SK-N-SH (cell line): ENCODE measurements at places on chromosomes 2 and 18. TPM values are rescaled to one million over a fixed set of nuclear protein-coding genes. Genes with fewer than 3 reads are reported as not detected.

GRCh38 chr2:3730646-3731045 lies 27.3 kb downstream of the DCDC2C start:
- no peak for DNase-seq
- H3K36me3 ChIP-seq = no peaks in the 10 kb centered on the region
- no peaks in the 10 kb centered on the region for H3K27me3 ChIP-seq
- H3K4me3 ChIP-seq = no peak overlapping the region

DNA sequence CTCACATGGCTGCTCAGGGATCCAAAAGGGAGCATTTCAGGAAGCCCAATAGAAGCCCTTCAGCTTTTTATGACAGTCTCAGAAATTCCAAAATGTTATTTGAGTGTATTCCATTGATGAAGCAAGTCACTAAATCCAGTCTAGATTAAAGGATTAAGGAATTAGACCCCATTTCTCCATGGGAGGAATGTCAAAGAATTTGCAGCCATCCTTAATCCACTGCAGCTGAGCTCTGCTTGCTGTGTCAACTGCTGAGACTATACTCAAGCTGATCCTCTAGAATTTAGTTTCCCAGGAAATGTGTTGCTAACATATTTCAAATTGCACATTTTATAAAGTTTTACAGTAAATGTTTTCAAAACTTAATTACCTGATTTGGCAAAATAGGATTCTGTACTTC lies 28.4 kb upstream of the C2orf69 start:
- H3K27me3 ChIP-seq = no peaks in the 10 kb centered on the region
- H3K27ac ChIP-seq = no peak overlapping the region
- H3K4me1 ChIP-seq = no peaks in the 10 kb centered on the region
- no peak overlapping the region for H3K4me3 ChIP-seq
- no peaks in the 10 kb centered on the region for H3K36me3 ChIP-seq

DNA sequence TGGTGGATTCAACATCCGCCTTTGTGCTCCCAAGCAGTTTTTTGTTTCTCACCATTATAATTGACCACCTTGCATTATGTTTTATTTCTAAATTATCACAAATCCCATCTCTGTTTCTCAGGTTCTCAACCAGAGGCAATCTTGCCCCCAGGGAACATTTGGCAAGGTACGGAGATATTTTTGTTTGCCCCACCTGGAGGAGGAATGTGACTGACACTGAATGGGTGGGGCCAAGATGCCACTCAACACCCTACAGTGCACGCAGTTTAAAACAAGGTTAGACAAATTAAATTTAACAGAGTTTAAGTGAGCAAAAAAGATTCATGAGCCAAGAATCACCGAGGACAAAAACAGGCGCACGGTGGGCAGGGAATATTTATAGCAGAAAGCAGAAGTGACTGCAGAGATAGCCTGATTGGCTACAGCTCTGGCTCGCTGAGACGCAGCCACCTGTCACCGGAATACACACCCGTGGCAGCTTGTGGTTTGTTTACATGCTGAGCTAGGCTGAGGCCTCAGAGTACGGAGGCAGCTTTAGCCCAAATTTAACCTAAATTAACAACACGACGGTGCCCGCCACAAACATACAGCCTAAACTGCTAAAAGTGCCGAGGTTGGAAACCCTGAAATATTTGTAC lies 150.0 kb upstream of the ALKAL2 start:
- no peaks in the 10 kb centered on the region for H3K27me3 ChIP-seq
- H3K4me1 ChIP-seq = peaks cover 25% of the 10 kb centered on the region; the same call in 1 of the 2 replicates
- no peak overlapping the region for H3K27ac ChIP-seq

DNA sequence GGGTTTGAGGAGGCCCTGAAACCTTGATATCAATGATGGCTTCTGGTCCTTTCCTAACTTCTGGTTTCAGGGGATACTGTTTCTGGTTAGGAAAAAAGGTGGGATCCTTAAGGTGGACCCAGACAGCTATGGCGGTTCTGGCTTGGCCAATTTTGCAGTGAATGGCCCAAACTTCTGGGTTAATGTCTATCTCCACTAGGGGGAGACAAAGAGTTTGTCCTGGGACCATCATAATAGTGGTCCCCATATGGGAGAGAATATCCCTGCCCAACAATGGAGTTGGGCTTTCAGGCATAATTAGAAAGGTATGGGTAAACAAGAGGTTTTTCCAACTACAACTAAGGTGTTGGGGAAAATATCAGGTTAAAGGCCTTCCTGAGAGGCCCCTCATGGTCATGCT lies 273.5 kb downstream of the CALCRL start:
- H3K36me3 ChIP-seq = no peaks in the 10 kb centered on the region
- DNase-seq = peak; percentile 5
- no peaks in the 10 kb centered on the region for H3K4me1 ChIP-seq
- no peak overlapping the region for H3K4me3 ChIP-seq
- no peak overlapping the region for H3K27ac ChIP-seq

DNA sequence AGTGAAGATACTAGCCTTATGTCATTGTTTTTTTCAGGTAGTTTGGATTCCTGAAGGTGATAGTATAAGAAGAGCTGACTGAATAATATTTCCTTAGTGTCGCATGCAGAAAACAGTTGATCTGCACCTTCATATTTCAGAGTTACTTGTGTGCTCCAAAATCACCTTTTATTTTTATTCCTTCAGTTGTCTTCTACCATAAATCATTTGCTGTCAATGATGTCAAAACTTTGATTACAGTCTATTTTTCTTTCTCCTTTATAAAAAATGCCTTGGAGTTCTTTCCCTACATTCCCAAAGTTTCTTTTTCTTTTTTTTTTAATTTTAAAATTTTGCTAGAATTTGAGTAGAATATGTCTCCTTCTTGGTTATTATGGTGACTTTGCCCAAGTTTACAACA lies 142.3 kb downstream of the GULP1 start:
- DNase-seq = no peak
- no peaks in the 10 kb centered on the region for H3K27me3 ChIP-seq
- H3K4me3 ChIP-seq = no peak overlapping the region
- H3K27ac ChIP-seq = no peak overlapping the region
- no peaks in the 10 kb centered on the region; the same call in 1 of the 2 replicates for H3K36me3 ChIP-seq

- no peaks in the 10 kb centered on the region for H3K36me3 ChIP-seq
- H3K27me3 ChIP-seq = no peaks in the 10 kb centered on the region
- DNase-seq = no peak
- no peak overlapping the region for H3K4me3 ChIP-seq
- H3K4me1 ChIP-seq = peaks cover 4% of the 10 kb centered on the region
- H3K27ac ChIP-seq = no peak overlapping the region
Measured at GRCh38 chr18:6746386-6746960, 17.0 kb downstream of the ARHGAP28 start.

GRCh38 chr2:18824325-18824790 lies 235.0 kb upstream of the NT5C1B start:
- DNase-seq = no peak
- H3K4me3 ChIP-seq = no peak overlapping the region
- no peak overlapping the region for H3K27ac ChIP-seq

DNA sequence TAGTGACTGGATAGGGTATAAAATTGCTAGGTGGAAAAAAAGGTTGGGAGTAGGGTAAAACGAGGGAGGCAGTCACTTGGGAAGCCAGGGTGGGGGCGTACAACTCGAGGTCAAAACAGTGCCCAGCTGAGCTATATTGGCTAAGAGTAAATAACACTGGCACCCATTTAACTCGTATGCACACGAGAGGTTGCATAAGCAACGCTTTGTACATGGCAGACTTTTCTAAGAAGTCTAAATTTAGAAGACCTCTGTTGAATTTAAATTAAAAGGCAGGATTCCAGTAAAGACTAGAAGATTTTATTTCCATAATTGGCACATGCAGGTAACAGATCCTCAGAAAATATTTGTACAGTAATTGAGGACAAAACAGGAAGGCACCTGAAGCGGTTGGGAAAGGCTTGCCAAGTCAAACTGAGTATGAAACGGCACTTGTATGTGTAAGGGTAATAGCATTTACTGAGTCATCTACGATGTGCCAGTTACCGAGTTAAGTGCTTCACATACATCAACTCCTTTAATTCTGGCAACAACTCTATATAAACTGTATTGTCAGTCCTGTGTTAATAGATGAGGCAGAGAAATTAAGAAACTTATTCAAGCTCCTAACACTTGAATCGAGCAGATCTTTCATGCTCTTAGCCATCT lies 1.4 kb upstream of the MALT1 start:
- DNase-seq = no peak
- H3K4me3 ChIP-seq = peak overlapping the region; percentile 80; the same call in 1 of the 2 replicates
- H3K27me3 ChIP-seq = no peaks in the 10 kb centered on the region
- H3K36me3 ChIP-seq = no peaks in the 10 kb centered on the region
- no peak overlapping the region for H3K27ac ChIP-seq

GRCh38 chr18:45122506-45122905 lies 441.8 kb downstream of the SETBP1 start:
- no peaks in the 10 kb centered on the region for H3K4me1 ChIP-seq
- H3K27me3 ChIP-seq = no peaks in the 10 kb centered on the region
- H3K4me3 ChIP-seq = no peak overlapping the region
- no peak overlapping the region for H3K27ac ChIP-seq

DNA sequence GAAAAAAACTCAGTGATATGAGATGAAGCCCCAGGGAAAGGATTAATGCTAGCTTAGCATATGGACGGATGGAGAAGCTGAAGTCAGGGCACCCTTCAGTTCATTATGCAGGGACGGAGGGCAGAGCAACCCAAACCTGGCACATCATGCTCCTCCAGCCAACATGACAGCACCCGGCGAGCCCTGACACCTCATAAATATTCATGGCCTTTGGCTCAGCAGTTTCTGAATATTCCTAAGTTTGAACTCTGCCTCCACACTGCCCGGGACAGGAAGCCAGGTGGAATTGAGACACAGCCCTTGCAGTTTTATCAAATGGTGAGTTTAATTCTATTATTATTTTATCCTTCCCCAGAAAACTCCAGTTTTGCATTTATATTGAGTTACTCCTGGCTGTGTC lies 87.3 kb upstream of the SH3BP4 start:
- H3K4me3 ChIP-seq = no peak overlapping the region
- peaks cover 3% of the 10 kb centered on the region; the same call in 1 of the 2 replicates for H3K4me1 ChIP-seq
- no peaks in the 10 kb centered on the region for H3K36me3 ChIP-seq
- H3K27ac ChIP-seq = no peak overlapping the region

DNA sequence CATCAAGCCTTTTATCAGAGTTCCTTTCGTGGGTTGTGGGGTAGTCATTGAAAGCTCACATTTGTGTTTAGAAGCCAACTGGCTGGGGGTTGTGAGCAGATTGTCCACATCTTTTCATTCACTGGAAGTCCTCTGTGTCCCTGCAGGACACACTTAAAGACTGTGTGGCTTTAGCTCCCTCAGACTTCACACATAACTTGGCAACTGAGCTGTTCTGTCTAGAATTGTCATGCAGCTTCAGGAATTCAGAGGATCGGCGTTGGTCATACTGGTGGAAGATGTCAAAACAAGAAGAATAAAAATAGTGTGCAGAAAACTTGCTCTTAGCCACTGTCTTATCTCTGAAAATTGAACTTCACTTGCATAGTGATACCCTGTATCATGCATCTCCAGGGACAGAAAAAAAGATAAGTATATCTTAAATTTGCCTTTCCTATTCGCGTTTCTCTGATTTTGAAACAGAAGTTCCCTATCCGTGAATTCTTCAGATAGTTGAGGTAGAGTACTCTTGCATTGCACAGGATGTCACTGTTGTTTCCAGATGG lies 49.6 kb downstream of the TRAPPC12 start:
- no peaks in the 10 kb centered on the region for H3K27me3 ChIP-seq
- no peak overlapping the region for H3K4me3 ChIP-seq
- H3K4me1 ChIP-seq = 0 out of 2 replicates have a peak, but pooled peaks cover 5% of the 10 kb centered on the region
- no peak for DNase-seq

- no peaks in the 10 kb centered on the region for H3K36me3 ChIP-seq
- no peak overlapping the region for H3K4me3 ChIP-seq
- no peak overlapping the region for H3K27ac ChIP-seq
- no peak for DNase-seq
Measured at GRCh38 chr18:3110034-3110752, 97.2 kb upstream of the LPIN2 start.

- H3K36me3 ChIP-seq = no peaks in the 10 kb centered on the region
- no peak overlapping the region for H3K4me3 ChIP-seq
- no peak overlapping the region for H3K27ac ChIP-seq
- DNase-seq = no peak
- H3K4me1 ChIP-seq = no peaks in the 10 kb centered on the region
Measured at GRCh38 chr2:129491308-129491707, 488.2 kb upstream of the RAB6C start.

MRO gene
- not detected in 2 replicates for polyA plus RNA-seq

TFPI gene
- polyA plus RNA-seq = 2.1 and 2.3 TPM in 2 replicates

MEP1B gene
- polyA plus RNA-seq = not detected in 2 replicates

LCT gene
- not detected in 2 replicates for polyA plus RNA-seq
